Right renal cortex interstitium (tissue), 3 donors: ENCODE measurements at places on chromosomes 1 and 21. TPM values are rescaled to one million over a fixed set of nuclear protein-coding genes. Genes with fewer than 3 reads are reported as not detected.

The FCRL3 gene
- polyA plus RNA-seq, result 0.06 TPM

The TAS1R1 gene
- 0.08 TPM for polyA plus RNA-seq

The IGSF5 gene
- 1.2 TPM for polyA plus RNA-seq

- no peak for DNase-seq
Measured at GRCh38 chr1:25246600-25247023, 642 bp downstream of the RSRP1 start.

- DNase-seq, result no peak
Measured at GRCh38 chr1:224061436-224061835, 52.5 kb upstream of the FBXO28 start.

DNA sequence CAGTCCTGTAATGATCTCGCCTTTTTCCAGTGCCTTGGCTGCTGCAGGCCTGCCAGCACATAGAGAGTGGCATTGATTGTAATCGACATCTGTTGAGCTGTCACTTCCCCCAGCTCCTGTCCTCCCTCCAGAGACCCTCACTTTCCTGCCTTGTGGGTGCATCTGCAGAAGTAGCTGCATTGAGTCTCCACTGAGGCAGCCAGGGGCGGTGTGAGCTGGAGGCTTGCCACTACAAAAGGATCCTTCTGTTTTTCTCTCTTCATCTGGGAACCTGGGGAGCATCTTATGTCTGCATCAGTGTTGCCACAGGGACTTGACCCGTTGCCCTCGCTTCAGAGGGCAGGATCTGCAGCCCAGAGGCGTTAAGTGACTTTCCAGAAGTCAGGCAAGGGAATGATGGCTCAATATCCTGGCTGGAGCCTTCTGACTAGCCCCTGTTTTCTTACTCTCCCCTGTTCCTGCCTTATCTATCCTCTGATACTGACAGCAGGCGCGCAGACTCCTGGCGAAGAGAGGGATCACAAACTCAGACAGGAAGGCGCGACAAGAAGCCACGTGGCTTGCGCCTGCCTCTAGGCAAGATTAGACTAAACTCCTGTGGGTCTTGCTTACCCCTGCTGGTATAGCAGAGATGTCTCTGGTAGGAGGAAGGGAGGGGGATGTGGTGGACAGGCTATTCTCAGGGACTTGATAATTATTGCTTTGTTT lies 13.3 kb upstream of the FMOD start:
- DNase-seq, result no peak

GRCh38 chr1:229296541-229296941 lies 25.6 kb downstream of the RAB4A start:
- no peak for DNase-seq

DNA sequence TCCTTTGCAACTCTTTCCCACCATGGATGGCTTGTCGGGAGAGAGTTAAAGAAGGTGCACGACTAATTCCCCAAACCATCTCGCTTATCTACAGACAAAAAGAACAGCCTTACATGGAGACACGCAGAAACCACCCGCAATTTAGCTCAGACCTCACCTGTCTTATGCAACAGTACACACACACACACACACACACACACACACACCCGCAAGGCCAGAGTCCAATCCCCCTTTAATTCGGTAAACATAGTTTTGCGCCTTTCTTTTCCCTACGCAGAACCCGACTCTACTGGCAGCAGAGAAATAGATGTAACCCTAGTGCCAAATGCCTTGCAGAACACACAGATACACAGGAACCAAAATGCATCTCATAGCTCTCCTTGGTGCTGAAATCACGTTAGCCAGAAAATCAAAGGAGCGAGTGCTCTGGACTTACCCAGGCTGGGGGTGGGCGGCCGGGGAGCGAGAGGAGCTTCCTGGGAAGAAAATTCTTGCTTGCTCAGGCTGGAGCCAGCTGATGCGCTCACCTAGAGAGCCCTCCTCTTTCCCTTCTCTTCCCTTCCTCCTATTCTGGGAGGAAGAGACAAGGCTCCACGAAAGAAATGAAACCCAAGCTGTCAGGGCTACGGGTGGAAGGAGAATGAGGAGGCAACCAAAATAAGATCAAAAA lies 470 bp downstream of the TNR start:
- peak; percentile 52 for DNase-seq

GRCh38 chr21:46080171-46081021 lies 17.5 kb upstream of the COL6A2 start:
- DNase-seq, result no peak

DNA sequence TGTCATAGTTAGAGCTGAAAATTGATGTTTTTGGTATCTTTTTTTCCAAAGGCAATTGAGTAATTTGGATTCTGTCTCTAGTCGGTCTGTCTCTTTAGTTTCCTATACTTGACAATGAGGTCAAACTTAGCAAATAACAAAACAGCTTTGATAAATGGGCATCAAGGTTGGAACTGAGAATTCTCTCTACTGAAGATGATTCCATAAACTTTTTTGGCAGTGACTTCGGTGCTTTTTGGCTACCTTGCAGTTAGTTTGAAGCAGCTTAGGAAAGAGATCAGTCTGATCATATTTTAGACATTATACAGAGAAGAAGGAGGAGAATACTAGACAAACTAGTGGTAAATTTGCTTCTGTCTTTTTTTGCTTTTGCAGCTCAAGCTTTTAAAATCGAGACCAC lies 559 bp downstream of the VCAM1 start:
- no peak for DNase-seq
